Activated CD8-positive, alpha-beta memory T cell treated with anti-CD3 and anti-CD28 coated beads, Interleukin-2, amount 50 U/mL, for 4 hours (primary cell): ENCODE measurements at places on chromosomes 2 and 18.

DNA sequence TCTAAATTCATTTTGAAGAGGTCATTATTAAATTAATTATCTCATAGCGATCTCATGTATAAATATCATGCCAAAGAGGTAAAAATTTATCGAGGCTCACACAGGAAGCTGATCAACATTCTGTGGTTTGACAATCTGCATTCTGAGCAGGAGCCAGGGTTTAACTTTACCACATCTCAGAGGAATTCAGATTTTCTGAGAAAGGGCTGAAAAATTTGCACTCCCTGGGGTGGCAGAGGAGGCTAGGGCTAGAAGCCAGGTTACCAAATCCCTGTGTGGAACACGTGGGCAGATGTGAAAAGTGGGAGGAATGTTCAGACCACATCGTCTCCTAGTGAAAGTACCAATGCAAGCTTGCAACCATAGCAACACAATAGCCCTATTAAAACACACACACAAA, 63.5 kb upstream of the CTLA4 start:
- no peak for DNase-seq

DNA sequence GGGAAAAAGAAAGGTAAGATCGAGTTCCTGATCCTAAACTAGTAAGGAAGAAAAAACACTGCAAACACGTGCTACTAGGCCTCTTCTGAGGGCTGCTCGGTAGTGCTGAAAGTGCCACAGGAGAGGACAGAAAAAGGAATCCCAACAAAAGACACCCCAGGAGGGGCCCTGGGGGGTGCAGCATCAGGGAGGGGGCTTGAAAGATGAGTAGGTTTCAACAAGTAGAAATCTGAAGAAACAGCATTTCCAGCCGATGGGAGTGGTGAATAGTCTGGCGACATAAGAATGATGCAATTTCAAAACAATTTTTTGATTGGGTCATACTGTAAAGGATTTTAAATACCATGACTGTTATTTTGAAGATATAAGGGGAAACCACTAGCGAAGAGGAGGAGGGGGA, 98.6 kb downstream of the NOL10 start:
- no peak for DNase-seq

DNA sequence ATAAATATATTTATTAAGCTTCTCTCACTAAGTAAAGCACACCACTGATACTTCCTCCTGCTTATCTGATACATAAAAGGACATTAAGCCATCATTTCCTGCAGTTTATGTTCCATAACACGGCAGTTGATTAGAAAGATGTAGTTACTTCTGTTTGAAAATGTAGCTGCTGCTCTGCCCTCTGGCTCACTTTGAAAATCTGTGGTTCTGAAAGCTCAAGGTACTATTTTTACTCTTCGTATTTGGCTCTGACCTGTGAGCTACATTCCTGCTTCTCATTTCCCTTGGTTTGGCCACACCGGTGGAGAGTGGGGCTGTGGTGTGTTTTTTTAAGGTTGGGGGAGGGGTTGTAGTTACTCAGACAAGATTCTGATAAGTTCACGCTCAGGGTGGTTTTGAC, 12.8 kb upstream of the TTN start:
- DNase-seq = no peak

DNA sequence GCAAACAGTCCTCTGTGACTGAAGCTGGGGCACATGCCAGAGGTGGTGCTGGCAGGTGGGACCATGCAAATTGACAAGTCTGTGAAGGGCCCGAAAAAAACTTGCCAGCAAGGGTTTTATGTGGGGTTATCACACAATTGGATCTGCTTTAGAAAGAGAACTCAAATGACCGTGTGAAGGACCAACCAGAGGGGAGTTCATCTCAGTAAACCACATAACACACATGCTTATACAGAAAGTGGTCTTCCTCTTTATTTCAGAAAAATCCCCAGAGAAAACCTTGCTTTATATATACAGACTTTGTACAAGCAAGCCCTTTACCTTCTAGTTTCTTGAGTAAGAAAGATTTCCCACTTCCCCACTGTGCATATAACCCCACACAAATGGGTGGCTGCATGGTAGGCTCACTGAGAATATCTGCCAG, 46.7 kb downstream of the KIDINS220 start:
- no peak for DNase-seq
